ENCODE measurements at places on chromosomes 5 and 9.

GRCh38 chr5:58544195-58544594 lies 38.7 kb upstream of the RAB3C start:
- DNase-seq = no peak

DNA sequence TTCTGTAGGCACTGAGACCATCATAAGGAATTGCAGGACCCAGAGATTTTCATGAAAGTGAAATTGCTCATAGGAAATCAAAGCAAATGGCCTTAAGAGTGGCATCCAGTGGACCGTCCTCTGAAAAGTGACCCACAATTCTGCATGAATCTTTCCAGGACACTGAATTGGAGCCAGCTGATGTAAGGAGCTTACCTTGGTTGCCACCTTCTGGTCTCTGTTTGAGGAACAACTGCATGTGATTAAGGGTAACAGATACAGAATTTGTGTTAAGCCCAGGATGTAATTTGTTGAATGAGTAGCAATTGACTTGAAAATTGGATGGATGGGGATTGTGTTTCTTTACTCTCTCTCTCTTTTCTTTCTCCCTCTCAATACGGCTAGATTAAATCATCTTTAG lies 49.9 kb upstream of the GAS1 start:
- DNase-seq = no peak

GRCh38 chr5:76821136-76821535 lies 2.3 kb downstream of the F2RL1 start:
- DNase-seq = no peak

- DNase-seq = no peak
Observed at GRCh38 chr5:133344266-133344665, 268.1 kb downstream of the FSTL4 start.

GRCh38 chr5:115435065-115435777 lies 109.4 kb downstream of the FEM1C start:
- DNase-seq = no peak

DNA sequence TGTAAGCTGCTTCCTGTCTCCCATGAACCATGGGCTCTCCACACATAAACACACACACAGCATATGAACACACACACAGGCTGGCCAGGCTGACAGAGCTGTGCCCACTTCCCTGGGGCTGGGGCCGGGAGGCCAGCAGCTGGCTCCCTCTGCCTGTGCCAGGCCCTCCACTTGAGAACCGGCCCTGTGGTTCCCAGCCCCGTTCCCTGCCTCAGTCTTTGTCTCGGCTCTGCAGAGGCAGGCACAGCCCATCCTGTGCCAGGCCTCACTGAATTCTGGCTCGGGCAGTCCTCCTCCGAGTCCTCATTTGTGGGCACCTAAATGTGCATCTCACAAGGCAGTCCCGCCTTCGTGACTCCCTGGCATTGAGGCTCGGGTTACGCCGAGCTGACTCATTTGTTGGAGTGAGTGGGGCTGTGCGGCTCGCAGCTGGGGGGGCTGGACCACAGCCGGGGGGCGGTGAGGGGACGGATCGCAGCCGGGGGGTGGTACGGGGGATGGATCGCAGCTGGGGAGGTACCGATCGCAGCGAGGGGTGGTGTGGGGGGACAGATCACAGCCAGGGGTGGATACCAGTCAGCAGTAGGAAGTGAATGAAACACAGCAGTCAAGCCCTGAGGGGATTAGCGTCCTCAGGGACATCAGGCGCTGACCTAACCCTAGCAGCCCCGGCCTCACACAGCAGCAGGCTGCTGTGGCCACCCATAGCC lies 72.3 kb downstream of the PSMB7 start:
- DNase-seq = no peak

DNA sequence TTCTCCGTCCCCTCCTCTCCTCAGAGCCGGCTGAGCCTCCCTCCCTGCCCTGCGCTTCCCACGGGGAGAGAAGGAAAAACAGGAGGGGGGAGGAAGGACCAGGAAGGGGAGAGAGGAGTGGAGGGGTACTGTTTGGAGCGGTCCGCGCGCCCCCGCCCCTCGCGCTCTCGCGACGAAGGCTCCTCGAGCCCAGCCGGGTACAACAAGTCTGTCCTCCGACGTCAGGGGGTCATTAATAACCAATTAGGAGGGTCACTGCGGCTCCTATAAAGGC lies 480 bp upstream of the PRDM12 start:
- DNase-seq = no peak

DNA sequence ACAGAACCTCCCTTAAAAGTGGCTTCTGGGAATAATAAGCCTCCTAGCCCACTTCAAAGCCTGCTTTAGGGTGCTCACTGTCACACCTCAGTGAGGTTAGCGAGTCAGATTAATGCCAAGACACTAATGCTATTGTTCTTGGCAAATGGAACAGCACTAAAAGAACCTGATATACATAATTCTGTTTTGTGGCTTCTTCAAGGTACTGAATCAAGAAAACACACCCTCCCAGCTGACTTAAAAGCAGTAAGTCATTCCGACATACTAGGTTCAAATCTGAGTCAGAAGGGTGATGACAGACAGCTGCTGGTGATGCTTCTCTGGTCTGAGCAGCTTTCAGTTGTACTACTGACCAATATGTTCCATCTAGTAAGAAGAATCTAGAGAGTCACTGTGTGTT lies 121.6 kb downstream of the OXCT1 start:
- DNase-seq = no peak

GRCh38 chr5:7876867-7877266 lies 7.9 kb downstream of the MTRR start:
- DNase-seq = no peak

- DNase-seq = no peak
Observed at GRCh38 chr9:113417370-113417769, 6.8 kb downstream of the C9orf43 start.

DNA sequence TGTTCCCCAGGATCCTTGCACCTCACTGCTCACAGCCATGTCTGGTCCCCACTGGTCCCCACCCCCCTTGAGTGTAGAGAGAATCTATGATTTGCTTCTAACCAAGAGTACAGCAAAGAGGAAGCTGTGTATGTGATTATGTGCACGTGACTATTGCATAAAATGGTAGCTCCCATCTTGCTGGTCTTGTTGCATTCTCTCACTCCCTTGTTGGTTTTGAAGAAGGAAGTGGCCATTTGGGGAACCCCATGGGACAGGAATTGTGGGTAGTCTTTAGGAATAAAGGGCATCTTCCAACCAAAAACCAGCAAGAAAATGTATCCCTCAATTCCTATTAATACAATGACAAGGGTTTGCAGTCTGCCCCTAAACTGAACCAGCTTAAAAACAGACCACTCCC lies 5.2 kb upstream of the FCN2 start:
- DNase-seq = no peak

- no peak for DNase-seq
Observed at GRCh38 chr9:114957558-114957957, 27.2 kb upstream of the TNFSF8 start.

DNA sequence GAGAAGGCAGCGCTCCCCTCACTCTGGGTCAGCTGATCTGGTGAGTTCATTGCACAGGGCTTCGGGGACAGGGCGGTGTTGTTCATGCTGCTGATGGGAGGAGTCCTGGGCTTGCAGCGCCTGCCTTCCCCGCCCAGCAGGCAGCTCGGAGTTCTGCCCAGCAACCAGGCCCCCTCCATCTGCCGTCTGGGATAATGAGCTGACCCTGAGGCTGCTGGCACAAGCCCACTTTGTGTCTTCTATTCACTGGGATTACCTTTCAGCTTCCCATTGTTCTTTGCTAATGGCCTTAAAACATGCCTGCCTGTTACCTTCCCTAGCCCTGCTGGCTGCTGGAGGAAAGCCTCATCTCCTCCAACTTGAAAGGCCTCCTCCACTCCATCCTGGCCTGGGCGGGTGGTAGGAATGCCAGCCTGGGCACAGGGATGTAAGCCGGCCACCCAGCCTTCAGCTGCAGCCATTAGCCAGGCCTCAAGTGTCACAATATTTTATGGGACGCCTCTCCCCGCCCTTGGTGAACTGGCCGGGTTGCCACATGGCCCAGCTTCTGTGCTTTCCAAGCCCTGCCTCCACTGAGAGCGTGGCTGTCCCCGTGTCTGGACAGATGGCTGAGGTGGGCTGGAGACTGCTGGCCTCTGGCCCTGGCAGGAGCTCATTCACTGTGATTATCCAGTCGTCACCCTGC lies 70.4 kb downstream of the GADD45G start:
- no peak for DNase-seq

- no peak for DNase-seq
Observed at GRCh38 chr9:37468620-37469019, 3.4 kb upstream of the ZBTB5 start.

DNA sequence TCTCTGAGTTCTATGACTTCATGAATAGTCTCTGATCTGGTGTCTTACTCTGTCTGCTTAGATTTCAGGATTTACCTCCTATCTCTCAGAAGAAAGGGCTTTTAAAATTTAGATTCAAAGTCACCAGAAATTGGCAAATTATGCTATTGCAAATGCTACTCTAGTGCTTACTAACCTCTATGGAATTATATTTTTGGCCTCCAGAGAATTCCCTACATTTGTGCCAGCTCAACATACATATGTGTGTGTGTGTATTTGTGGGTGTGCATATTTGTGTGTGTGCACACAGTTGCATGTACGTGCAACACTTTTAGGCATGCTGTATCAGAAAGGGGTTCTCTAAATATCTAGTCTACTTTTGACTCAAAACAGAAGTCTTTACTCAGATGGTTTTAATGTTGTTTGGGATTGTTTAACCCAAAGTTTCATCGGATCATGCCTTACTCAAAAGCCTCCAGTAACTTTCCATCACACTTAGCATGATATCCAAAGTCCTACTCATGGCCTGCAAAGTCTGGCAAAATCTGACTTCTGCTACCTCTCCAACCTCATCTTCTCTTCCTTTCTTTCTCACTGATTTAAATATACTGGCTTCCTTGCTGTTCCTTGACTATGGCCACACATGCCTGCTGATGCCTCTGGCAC lies 147.6 kb upstream of the NR3C1 start:
- DNase-seq = no peak

GRCh38 chr9:135374591-135374990 lies 105.0 kb upstream of the PPP1R26 start:
- no peak for DNase-seq

- no peak for DNase-seq
Observed at GRCh38 chr9:115005322-115005721, 74.9 kb upstream of the TNFSF8 start.

- no peak for DNase-seq
Observed at GRCh38 chr9:76219560-76220151, 174.6 kb downstream of the RFK start.

- DNase-seq = no peak
Observed at GRCh38 chr9:100700689-100701318, 122.9 kb downstream of the CAVIN4 start.

DNA sequence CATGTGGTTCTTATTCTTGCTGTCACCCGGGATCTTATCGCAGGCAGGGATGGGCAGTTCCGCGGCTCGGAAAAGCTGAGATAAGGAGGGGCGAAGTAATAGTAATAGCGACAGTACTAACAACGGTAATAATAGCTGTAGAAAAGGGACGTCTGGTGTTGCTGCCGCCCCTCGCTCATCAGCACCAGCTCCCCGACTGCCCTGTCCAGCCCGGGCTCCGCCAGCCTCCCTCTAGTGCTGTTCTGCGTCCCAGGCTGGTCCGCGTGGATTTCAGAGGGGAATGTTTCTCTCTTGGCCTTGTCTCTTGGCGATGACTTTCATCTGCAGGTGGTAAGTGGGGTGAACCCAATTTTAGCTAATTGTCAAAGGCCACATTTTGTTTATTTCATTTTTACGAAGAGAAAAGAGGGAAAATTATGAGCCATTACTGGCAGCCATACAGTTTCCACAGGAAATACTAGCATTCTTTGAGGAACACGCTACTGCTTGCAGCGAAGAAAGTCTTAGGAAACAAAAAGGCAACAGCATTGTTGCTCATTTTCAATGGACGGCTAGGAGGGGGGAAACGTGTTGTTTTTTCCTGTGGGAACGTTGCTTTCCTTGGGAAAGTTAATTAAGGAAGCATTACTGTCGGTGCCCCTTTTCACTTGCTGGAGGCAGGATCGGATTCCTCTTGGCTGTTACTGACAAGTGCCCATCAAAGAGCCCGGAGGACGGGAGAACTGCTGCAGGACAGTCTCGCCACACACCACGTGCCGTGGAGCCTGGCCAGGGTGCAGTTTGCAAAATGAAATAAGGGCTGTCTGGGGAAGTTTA lies 762 bp downstream of the SNCAIP start:
- no peak for DNase-seq

- DNase-seq = no peak
Observed at GRCh38 chr5:62385131-62385530, 18.6 kb downstream of the DIMT1 start.

- DNase-seq = no peak
Observed at GRCh38 chr9:71643330-71643729, 125.0 kb downstream of the CEMIP2 start.

- DNase-seq = no peak
Observed at GRCh38 chr5:87195104-87195591, 72.5 kb upstream of the RASA1 start.

DNA sequence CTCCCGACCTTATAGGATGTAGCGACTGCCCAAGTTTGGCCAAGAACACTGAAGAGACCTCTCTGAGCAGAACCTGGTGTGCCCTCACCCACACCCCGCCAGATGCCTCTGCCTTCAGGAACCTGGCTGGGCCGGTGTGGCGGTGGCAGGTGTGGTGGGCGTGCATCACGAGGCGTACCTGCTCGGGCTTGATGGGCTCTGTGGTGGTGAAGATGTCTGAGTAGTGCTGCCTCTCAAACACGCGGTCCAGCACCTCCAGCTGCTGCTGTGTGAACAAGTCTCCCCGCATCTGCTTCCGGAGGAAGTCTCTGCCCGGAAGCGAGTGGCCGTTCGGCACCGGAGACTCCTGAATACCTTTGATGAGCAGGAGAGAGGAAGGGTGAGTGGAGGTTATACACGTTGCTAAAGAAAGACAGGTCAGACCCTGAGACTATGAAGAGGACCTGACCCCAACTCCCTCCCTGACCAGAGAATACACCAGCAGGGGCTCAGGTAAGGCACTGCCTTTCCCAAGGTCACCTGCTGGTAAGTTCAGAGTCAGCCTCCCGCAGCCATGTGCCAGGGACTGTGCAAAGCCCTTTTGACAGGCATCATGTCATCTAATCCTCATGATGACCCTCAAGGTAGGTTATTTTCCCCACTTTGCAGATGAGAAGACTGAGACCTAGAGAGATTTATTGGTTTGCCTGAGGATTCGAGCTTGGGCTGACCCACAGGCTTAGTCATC lies 67.5 kb downstream of the PAX5 start:
- no peak for DNase-seq

DNA sequence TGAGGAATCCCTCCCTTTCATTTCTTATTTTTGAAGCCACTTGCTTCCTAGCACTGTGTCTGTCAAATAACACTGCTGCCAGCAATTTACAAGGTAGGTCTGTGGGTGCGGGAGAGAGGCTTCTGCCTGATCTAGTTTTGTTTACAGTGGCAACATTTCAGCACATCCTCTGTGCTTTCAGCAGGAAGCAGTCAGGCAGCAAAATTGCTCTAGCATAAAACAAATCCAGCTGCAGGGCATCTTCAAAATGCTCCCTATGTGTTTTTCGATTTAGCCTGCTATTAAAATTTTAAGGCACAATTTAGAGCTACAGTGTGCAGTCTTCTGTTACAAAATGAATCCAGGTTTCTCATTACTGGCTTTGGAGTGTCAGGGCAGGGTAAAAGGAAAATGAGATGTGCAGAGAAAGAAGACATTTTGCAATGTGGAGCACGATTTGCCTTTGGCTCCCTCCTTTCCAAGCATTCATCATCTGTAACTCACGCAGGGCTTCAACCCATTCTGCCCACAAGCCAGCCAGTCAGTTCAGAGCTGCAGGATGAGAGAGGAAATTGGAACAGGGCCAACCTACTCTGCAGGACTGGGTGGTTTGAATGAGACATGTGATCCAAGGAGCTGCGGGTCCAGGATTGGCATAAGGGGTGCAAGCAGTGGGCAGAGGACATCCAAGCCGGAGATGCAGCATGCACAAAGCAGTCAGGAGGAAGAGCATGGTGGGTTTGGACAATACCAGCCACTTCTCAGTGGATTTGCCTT lies 143.4 kb upstream of the APC start:
- no peak for DNase-seq

GRCh38 chr5:74201334-74202081 lies 439.0 kb downstream of the ENC1 start:
- DNase-seq = no peak

All from activated CD8-positive, alpha-beta memory T cell treated with anti-CD3 and anti-CD28 coated beads for 1 hour (primary cell).